ENCODE measurements at places on chromosomes 13 and 19.

DNA sequence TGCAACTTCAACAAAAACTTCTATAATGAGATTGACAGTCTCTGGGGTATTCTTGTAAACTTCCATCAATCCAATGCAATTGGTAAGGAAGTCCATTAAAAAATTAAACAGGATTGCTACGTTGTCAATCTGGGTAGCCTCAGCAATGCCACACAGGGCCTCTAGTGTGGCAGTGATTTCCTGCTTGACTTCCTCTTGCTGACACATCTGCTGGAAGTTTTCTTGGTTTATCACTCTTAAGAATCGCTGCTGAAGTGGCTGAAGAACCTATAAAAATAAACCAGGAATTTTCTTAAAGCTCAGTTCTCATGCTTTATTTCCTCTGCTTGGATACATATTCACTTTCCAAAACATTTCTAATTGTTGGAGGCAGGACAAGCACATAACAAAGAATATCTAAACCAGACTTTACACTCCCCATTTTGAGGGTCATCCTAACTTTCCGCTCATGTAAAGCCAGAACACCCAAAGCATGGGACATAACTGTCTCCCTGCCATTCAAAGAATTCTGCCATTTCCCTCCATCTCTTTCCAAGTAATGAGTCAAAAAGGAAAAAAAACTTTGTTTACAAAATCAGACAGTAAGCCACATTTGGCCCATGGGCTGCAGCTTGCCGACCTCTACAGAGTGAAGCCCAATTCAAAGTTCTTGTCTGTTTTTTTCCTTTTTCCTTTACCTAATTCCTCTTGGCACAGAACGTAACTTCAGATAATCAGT is 23.2 kb upstream of the EEF1AKMT1 start:
- no peak for DNase-seq

DNA sequence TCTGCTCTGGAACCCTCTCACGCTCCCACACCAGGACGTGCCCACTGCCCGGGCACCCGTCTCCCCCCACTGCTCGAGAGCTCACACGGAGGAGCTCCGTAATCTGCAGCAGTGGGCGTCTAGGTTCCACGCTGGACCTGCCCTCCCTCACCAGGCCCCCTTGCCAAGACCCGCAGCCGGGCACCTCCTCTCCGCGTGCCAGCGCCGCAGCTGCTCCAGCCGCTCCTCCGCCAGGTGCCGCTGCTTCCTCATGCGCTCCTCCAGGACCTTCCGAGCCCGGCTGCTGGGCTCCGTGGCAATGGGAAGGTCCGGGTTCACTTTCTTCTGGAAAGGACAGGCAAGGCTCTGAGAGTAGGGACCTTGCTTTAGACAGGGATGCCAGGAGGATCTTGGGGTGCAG is 35.0 kb upstream of the MATK start:
- no peak for DNase-seq

DNA sequence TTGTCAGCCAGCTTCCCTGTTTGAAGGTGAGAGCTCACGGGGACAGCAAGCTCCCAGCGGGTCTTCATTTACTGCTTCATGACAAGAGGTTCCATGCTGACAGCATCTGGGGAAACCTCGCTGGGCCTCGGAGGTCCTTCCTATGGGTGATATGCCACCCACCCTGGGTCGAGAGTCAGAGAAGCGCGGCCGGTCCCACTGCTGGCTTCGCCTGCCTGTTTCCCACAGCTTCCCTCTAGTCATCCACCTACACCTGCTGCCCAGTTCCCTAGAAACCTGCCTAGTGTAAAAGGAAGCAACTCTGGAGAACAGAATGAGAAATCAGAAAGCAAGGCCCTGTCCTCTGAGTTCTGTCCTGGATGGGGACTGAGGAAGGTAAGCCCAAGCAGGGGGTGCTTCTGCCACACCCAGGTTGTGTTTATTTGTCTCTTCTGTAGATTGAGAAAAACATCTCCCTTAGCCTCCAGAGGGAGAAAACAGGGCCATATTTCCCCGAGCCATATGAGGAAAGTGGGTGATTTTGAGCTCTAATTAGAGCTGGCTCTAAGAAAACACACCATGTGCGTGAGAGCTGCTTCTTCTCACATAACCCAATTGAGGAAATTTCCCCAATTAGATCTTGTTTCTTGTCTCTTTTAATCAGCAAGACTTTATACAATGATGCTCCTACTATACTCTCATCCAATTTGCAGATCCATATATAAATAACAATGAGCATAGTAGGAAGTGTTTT is 504.3 kb downstream of the IRS2 start:
- DNase-seq, result no peak

DNA sequence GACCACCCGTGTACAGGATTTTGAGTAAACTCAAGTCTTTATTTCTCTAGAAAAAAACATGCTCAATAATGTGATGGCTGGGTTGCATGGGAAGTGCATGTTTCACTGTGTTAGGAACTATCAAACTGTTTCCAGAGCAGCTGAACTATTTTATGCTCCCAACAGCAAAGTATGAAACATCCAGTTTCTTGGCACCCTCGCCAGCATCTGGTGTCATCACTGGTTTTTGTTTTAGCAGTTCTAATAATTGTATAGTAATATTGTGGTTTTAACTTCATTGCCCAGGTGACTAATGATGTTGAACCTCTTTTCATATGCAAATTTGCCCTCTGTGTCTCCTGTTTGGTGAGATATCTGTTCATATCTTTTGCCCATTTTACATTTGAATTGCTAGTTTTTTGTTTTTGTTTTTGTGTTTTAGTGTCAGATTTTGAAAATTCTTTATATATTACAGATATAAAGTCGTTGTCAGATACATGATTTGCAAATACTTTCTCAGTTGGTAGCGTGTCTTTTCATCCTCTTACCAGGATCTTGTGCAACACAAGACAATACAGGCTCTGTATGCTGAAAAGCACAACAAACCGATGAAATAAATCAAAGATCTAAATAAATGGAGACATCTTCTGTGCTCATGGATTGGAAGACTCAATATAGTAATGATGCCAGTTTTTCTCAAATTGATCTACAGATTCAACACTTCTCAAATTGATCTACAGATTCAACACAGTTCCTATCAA is 87.8 kb downstream of the IPO5 start:
- DNase-seq, result no peak

- DNase-seq, result no peak
These were observed at the start of gene SCN1B for GRCh38 chr19:35030257-35031071. SCN1B (plus strand) TSS chr19:35030470; CDS start chr19:35030821, 351 bp downstream.

DNA sequence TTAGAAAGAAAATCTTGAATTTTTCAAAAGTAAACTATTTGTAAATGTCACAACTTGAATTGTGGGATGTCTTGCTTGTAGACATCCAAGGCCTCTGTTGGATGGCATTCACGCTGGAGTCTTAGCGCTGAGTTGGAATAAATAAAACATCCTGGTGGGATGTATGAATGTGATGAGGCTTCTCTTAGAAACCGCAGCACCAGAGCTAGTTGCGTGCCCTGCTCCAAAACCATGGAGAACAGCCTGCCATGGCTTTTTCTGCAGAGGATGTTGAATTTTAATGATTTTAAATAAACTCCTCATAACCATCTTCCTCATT is 70.4 kb downstream of the DPY19L3 start:
- no peak for DNase-seq

GRCh38 chr19:15419413-15420025 is 731 bp upstream of the AKAP8L start:
- no peak for DNase-seq

DNA sequence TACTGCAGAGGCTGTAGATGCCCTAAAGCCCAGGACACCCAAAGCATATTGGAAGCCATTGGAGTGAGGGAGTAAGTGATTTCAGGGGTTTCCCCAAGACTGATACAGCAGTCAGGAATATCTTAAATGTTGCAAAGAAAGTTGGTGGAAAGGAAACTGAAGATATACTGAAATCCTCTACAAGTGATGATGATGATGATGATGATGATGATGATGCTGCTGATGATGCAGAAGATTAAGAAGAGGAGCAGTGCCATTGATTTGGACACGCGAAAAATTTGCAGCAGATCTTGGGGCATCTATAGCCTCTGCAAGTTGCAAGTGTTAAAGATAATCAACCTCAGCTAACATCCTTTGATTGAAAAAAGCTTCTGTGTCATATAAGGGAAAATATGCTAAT is 23.8 kb downstream of the ZNF44 start:
- no peak for DNase-seq

GRCh38 chr13:83449668-83450395 is 432.4 kb downstream of the SLITRK1 start:
- DNase-seq, result no peak

GRCh38 chr13:34347784-34348573 is 530.0 kb downstream of the RFC3 start:
- DNase-seq, result no peak

GRCh38 chr19:46478356-46478986 is 7.1 kb upstream of the PNMA8A start:
- DNase-seq, result no peak

DNA sequence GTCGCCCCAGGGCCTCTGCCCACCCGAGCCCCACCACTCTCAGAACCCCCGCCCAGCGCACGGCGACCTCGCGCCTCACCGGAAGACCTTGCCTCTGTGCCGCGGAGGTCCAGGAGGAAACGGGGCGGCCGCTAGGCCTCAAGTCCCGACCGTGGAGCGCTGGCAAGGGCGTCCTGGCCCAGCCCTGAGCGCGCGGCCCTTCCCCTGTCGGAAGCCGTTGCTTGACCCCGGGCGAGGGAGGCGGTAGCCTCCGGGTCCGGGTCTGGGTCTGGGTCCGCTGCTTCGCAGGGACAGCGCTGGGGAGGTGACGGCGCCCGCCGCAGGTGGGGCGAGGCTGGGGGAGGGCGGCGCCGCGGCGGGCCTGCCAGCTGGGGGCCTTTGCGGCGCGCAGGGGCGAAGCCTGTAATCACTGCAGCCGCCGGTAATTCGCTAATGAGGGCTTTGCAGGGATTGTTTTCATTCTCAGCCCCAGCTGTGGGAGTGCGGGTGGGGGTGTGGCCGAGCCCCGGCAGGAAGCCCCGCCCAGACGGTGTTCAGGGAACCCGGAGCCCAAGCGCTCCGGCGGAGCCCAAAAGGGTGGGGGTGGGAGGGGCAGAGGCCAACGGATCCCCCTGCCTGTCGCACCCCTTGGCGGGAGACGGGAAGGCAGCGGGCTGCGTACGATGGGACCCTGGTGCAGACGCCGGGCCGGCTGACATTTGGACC is 8.6 kb downstream of the C19orf25 start:
- DNase-seq, result peak; percentile 64
